AG04449 (cell line): ENCODE measurements at places on chromosomes 6 and 20.

GRCh38 chr6:143471822-143472221, 21.2 kb downstream of the PEX3 start:
- DNase-seq, result no peak

GRCh38 chr6:33927112-33927511, 123.3 kb upstream of the MLN start:
- no peak for DNase-seq

GRCh38 chr6:110095101-110095500, 84.4 kb downstream of the WASF1 start:
- DNase-seq, result no peak

- DNase-seq, result no peak
Measured at GRCh38 chr6:7157752-7158616, 50.2 kb downstream of the RREB1 start.

DNA sequence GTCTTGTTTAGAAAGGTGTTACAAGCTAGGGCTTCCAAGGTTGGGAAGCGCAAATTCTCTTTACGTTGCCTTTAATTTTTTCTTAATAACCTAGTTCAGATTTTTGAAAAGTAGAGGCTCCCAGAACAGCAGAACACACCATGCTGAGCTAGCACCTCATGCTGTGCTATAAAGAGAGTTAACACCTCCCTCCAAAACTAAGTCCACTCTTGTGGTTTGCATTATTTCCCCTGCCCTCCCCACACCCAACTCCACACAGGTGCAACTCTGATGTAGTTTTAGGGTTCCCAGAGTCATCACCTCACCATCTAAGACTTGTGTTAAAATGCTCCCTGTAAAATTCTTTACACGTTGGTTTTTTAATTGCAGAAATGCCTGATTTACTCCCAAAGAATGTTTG, 459.4 kb upstream of the JARID2 start:
- no peak for DNase-seq

DNA sequence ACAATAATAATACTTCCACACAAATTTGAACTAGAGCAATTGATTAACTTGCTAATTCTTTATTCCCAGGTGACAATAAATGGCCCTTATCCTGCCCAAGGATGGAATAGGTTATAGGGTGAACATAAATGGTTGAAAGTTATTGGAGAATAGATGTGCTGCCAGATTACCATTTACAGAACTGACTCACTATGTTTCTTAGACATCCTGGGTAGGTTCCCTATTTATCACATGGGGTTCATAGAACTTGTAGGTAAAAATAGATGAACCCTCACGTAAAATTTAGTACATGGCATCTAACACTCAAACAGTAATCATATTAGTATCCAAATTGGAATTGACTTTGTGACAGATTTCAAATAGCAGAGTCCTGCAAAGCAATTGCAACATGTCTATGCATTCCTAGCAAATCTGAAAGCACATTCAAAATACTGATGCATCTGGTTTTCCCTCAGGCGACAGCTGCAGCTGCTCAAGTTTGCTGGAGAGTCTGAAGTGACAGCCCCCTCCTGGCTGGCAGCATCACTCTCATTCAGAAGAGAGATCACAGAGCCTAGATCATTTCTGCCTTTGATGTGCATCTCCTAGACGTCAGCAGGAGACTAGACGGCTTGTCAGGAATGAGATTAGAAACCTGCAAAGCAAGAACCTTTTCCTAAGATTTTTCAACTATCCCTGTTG, 80.2 kb upstream of the RNF217 start:
- no peak for DNase-seq

GRCh38 chr6:105273589-105273988, 93.8 kb upstream of the POPDC3 start:
- DNase-seq, result no peak

DNA sequence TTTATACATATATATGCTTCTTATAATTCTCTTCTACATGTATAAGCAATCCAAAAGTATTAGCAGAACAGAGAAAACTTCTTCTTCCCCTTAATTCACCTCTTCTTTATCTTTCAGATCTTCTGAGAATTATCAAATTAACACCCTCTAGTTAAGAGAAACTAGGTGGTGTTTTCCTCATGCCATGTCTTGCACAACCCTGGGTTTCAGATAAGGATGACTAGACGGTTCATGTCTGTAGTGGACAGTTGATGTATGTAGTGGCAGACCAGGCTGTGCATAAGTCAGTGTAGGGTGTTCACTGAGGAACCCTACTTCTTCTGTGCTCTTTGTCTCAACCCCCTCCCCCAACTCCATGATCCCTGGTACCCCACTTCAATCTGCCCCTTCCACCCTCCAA, 187.3 kb downstream of the SAMD5 start:
- no peak for DNase-seq

- DNase-seq, result no peak
Measured at GRCh38 chr20:63473555-63474449, 1.3 kb upstream of the KCNQ2 start.

DNA sequence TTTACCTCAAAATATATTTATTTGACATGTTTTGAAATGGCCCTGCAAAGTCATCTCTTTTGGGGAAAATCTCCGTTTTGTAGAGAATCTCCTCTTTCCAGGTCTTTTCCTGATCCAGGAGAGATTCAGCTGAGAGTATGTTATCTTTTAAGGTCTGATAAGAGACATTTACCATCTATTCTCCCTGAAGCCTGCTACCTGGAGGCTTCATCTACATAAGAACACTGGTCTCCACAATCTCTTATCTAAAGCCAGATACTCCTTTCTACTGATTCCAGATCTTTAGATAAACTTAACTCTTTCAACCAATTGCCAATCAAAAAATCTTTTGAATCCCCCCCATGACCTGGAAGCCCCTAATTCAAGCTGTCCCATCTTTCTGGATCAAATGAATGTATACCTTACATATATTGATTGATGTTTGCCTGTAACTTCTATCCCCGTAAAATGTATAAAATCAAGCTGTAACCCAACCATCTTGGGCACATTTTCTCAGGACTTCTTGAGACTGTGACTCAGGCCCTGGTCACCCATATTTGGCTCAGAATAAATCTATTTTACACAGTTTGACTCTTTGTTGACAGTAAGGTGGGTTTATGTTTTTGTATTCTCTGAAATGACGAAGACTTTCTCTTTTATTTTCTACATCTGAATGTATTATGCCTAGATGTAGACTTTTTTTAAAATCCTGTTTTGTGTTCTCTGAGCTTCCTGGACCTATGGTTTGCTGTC, 95.5 kb downstream of the ECT2L start:
- DNase-seq, result no peak

- DNase-seq, result no peak
Measured at GRCh38 chr6:73630401-73630800, 23.4 kb downstream of the SLC17A5 start.

GRCh38 chr6:37845026-37845911, 25.7 kb downstream of the ZFAND3 start:
- DNase-seq, result no peak

DNA sequence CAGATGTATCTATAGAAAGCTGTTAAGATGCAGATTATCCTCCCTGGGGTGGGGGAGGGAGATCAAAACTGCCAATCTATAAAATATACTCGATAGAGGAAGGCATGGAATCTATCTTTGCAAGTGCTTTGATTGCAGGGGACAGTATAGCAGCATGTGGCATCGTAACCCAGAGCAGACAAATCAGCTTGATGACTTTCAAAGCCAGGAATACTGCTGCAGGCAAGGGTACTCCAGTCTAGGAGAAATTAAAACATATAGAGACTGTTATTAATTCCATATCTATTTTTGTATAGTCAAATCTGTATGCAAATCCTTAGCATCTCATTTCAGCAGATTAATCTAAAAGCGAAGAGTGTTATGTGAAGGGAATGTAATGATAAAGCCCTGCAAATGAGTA, 159.4 kb downstream of the MMS22L start:
- DNase-seq, result no peak

DNA sequence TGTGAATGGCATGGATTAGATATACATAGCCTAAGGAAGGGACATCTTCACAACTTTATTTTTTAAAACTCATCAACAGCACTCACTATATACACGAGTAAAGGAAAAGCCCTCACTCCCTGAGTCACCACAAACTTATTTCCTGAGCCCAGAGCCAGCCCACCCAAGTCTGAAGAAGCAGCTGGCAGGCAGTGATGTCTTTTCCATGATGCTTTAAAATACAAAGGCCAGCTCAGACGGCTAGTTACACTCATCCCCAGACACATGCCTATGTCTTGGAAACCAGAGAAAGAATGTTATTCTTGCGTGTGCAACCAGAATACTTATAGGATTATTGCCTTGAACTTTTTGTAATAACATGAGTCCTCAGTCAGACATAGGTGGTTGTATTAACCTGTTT, 114.4 kb downstream of the ADGRG6 start:
- DNase-seq, result peak; percentile 94

- DNase-seq, result no peak
Measured at GRCh38 chr6:42136508-42137193, 5.8 kb downstream of the C6orf132 start.

GRCh38 chr6:168031411-168031971, 34.0 kb downstream of the KIF25 start:
- no peak for DNase-seq

GRCh38 chr6:102026649-102027048, 633.1 kb downstream of the GRIK2 start:
- no peak for DNase-seq

DNA sequence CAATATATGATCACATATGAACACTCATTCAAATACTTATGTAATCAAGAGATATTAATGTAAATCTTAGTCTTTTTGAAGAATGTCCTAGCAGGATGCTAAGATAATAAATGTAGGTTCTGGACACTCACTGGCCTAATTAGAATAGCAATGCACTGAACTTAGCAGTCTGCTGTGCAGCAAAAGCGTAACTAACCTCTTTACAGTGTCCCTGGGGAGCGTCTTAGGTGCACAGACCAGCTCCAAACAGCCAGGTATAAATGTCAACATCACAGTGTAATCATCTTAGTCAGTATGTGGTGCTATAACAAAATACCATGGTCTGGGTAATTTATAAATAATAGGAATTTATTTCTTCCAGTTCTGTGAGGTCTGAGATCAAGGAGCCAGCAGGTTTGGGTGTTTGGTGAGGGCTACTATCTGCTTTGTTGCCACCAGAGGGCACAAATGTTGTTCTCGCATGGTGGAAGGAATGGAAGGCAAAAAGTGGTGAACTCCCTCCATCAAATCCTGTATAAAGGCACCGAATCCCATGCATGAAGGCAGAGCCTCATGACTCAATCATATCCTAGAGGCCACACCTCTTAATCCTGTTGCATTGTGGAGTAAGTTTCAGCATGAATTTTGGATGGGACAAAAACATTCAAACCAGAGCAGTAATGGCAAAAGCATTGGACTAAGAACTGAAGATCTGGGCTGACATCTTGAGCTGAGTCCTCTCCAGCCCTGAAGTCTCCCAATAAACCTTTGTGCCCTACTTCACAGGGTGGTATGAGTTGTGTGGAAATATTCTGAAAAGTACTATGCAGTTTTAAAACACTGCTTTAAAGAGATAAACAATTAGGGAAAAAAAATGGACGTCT, 41.8 kb upstream of the FOXO3 start:
- no peak for DNase-seq

DNA sequence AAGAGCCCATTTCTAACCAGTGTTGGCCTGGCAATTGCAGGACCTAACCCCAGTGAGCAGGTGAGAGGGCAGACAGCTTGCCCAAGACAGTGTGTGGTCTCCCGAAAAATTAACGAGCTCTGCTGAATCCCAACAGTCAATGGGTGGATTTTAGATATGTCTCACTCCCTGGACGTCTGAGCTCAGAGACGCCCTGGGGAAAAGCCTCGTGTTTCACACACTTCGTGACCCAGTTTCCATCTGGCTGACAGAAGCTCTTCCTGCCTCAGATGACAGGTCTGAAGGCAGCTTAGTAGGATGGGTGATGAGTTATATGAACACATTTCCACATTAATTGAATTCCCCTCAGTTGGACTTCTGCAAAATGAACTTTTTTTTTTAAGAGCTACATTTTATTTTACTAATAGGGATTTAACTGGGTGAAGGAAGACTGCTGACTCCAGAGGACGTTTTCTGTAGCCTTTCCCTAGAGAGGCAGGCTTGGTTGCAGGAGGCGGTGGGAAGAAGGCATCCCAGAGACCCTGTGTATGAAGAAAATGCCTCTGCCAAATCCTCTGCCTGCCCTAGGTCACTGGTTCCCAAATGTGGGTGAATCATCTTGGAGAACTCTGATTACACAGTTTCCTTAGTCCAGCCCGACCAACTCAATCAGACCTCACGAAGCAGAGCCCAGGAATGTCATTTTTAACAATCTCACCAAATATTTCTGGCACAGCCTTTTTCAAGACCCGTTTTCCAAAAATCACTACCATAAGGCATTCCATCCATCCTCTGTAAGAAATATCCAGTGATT, 71.7 kb upstream of the LY86 start:
- no peak for DNase-seq

DNA sequence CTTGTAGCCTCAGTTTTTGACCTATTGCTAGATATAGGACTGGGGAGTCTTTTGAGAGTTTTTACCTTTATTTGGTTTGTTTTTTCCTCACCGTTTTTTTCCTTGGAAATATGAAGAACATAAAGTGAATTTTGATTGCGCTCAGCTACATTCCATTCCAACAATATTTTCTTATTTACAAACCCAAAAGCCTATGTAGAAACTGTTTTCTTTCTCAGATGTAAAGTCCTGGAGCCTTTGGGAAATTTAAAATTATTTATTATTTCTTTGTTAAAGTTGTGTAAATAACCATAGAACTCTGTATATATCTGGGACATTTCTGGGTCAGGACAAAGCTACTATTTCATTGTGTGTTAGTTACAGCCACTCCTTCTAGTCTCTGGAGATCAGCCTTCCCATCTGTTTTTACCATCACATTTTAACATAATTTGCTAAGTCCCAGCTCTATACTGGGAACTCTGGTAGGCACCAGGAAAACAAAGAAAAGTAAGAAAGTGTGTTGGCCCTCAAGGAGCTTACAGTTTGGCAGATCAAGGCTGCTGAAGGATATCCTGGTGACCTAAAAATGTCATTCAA, 68.8 kb downstream of the JAG1 start:
- DNase-seq, result no peak

- no peak for DNase-seq
Measured at GRCh38 chr6:101108286-101108685, 227.2 kb upstream of the ASCC3 start.

DNA sequence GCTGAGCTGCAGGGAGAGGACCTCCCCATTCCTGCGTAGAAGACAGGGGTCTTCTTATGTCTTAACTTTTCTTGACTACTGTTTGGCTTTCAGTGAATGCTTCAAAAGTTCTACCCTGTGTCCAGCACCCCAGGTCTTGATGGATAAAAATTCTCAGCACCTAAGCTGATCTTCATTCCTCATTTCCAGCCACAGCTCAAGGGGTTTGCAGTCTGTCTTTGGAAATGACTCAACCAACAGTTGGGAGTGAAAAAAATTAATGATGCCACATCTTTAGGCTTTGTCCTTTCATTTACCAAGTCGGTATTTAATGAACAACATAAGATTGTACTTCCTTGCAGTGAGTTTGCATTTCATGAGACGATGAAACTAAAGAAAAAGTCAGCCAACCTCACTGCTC, 40.3 kb downstream of the PRDM1 start:
- no peak for DNase-seq
